ENCODE measurements at places on chromosomes 4 and X.

DNA sequence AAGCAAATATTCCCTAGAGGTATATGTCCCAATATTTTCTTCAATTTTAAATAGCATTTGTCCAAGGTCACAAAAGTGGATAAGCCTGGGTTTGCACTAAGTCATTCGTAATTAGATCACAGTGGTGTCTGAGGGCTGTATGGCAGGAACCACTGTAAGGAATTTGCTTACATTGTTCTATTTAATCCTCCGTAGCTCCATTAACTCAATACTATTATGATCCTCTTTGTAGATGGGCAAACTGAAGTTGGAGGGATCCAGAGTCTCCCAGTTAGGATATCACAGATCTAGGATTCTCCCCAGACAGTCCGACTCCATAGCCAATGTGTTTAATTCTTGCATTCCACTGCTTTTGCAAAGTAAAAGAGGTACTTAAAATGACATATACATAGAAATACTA is 242.7 kb upstream of the DCAF8L1 start:
- DNase-seq = no peak

DNA sequence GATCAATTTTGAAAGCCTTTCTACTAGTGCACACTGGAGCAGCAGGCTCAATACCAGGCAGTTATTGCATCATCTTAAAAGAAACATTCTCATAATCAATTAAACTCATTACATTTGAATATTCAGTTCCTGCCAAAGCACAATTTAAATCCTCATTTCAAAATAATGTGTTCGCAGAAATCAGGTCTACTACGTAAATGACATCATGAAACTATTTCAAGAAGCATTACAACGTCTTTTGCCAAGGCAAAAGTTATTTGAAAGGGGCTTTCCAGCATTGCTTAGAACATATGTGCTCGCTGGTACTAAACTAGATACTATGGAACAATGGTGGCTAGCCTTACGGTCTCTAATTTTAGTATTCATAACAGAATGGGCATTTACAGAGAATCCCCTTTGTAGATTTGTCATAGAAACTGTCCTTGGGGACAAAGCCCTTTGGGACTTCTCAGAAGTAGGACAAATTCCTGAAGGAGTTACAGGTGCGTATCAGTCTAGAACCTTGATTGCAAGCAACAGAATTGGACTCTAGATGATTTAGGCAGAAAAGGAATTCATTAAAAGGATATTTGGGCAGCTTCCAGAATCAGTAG is 27.6 kb upstream of the HUWE1 start:
- no peak for DNase-seq

GRCh38 chrX:109732017-109732801 is 848 bp downstream of the ACSL4 start:
- peak; percentile 38 for DNase-seq

- no peak for DNase-seq
Observed at GRCh38 chrX:123310112-123310511, 126.0 kb downstream of the GRIA3 start.

DNA sequence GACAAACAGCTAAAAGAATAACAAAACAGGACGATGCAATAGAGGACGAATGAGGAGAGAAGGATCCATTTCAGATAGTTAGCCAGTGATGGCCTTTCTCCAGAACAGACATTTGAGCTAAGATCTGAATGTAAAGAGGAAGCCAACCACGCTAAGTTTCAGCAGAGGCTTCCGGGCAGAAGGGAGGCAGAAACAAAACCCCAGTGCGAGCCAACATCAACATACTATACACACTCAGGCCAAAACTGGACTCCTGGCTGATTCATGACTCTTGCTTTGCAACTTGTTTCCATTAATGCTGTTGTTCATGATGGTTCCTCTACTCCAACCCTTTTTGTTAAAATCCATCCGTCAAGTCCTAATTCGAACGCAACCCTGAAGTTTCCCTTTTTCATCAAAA is 730.3 kb downstream of the TRIML1 start:
- no peak for DNase-seq

- no peak for DNase-seq
Observed at GRCh38 chr4:85774489-85774888, 299.5 kb downstream of the ARHGAP24 start.

DNA sequence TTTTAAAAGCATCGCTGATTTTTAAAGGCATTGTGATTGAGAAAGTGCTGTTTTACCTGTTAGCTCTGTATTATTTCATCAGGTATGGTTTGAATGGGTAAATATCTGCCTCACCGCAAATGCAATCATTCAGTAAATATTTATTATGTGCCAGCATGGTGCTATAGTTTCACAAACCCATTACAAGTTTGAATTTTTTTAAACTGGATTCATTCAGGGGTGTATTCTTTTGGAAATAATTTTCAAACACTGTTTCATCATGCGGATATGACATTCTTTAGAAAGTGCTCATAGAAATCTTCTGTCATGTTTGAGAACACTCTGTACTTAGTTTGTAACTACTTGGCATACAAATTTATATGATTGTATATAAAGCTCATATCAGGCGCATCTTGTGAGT is 37.2 kb downstream of the LIMCH1 start:
- DNase-seq = no peak

DNA sequence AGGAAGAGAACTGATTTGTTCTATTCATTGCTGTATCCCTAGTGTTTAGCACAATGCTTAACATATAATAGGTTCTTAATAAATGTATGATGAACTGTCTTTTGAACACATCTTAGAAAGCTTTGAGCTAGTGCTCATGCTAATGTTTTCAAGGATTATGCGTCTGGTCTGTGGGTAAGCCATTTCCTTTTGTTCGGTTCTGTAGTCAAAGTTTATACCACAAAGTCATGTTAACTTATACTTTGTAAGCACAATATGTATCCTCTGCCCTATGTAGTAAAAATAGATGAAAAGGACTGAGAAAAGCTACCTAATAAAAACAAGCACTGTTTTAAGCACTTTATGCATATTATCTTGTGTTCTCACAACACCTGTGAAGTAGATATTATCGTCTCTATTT is 301.9 kb downstream of the GLUD2 start:
- no peak for DNase-seq

DNA sequence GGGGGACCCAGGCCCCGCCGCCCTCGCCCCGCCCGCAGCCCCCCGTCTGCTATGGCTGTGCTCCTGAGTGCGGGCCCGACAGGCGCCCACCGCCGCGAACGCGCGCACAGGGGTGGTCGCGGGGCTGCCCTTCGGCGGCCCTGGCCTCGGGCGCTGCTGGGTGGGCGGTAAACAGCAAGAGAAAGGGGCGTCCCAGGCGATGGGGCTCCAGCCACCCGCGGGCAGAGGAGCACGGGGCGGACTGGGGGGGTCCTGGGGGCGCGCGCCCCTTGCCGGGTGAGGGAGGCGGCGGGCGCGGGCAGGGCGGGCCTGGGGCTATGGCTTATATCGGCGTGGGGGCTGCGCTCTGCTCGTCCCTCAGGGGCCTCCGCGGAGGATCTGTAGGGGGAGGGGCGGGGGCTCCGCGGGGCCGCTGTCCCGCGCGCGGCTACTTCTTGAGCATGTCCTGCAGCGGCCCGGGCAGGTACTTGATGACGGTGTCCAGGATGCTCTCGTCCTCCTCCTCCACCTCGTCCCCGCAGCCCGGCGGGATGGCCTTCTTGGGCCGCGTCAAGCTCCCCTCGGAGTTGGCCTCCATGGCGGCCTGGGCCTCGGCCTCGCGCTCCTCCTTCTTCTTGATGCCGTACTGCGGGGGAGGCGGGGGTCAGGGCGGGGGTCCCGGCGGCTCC is 39.7 kb downstream of the CPLX1 start:
- DNase-seq = no peak

DNA sequence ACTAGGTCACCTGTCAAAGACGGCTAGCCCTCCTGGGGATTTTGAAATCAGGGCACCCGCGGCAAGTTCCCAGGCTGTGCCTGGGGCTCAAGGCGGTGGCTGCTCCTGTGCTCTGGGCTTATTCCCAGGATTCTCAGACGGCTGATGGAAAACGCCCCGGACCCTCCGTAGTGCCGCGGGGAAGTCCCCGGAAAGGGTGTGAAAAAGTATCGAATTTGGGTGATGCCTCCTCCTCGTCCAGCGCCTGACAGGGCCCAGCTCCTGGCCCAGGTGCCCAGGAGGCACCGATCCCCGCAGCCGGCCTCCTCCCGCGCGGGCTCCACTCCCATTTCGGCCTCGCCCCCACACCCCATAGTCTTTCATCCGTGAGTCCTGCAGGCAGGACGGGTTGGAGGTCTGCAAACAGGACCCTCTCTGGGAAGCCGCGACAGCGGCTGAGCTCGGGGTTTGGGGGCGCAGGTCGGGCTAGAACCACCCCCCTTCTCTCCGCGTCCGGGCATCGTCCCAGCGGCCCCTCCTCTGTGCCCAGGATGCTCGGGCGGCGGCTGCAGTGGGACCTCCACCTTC is 1.1 kb upstream of the NSG1 start:
- DNase-seq = no peak

GRCh38 chr4:143389579-143390195 is 53.0 kb downstream of the GAB1 start:
- peak; percentile 39 for DNase-seq

GRCh38 chr4:34289489-34289888 is 1954.8 kb downstream of the ARAP2 start:
- no peak for DNase-seq

DNA sequence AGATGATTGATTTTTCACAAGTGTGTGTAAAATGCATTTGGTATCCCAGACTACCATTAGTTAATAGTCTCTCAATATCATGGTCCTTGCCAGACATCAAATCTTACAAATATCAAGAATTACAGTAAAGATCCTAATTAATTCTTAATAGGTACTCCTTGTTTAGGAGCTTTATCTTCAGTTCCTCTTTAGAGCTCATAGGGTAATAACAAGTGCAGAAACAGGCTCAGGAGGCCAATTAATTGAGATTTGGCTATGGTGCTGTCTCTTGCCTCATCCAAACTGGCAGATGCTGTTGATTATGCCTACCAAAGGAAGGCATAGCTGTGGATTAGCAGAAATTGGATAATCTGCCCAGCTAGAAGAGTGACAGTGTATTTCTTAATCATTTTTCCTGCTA is 6.9 kb downstream of the MTMR1 start:
- DNase-seq = no peak

GRCh38 chr4:110119337-110119736 is 79.1 kb downstream of the ELOVL6 start:
- DNase-seq = no peak

All from AG08395 (cell line).